Type B pancreatic cell (in vitro differentiated cells): ENCODE measurements at places on chromosomes 2 and 18. TPM values are rescaled to one million over a fixed set of nuclear protein-coding genes. Genes with fewer than 3 reads are reported as not detected.

- peak; percentile 73 for DNase-seq
Observed at GRCh38 chr2:55923091-55923981, at the start of gene EFEMP1. EFEMP1 (minus strand) TSS chr2:55923782; CDS start chr2:55922440, 1,342 bp downstream.

DNA sequence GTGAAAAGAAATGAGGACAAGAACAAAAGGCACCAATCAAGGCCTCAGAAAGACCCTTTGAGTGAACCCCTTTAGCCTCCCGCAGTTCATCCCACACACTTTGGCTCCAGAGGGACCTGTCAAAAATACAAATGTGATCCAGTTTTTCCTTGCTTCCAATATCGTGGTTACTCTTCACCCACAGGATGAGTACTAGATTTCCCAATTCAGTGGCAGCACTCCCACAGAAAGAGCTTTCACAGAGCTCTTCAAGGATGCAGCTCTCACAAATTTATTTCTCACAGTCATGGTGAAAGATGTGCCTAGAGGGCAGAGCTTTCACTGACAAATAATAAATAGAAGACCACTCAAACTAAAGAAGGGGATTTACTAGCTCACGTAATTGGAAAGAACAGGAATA lies 3.0 kb upstream of the GFPT1 start:
- DNase-seq = no peak

GRCh38 chr2:3807853-3808252 lies 104.5 kb downstream of the DCDC2C start:
- no peak for DNase-seq

DNA sequence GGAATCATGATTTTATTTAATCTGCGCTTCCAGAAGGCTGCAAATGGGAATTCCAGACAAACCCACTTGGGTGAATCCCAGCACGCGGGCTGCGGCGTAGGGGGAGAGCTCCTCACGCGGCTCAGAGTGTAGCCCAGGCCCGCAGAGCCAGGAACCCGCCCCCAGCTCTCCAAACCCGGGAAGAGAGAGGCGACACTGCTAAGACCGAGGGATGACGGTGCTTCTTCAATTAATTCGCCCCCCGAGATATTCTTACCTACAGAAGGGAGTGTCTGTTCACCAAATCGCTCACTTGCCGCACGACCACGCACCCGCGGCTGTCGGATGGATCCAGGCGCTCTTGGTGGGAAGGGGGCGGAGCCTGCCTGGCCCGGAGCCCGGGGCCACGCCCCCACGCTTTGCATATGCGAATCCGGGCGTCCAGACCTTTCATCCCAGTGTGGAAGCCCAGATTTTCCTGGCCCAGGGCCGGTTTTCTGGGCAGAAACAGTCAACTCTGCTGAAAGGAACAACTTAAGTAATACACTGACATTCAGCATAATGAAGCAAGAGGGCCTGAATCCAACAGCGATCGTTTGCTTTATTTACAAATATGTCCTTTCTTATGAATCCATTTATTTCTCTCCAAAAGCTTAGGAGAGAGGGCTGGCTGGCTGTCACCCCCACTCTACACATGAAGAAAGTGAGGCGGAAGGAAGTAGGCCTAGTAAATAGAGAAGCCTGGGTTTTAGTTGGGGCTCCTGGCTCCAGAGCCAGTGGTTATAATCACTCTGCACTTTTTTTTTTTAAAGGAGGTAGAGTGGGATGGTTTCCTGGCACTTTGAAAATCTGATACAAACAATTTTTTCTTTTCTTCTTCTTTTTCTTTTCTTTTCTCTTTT lies at the start of gene SLC19A3:
Gene SLC19A3 (minus strand): TSS at position 342 of the 881 bp plus-strand sequence. CDS start 15,710 bp downstream, outside the sequence.
- DNase-seq = peak; percentile 77

DNA sequence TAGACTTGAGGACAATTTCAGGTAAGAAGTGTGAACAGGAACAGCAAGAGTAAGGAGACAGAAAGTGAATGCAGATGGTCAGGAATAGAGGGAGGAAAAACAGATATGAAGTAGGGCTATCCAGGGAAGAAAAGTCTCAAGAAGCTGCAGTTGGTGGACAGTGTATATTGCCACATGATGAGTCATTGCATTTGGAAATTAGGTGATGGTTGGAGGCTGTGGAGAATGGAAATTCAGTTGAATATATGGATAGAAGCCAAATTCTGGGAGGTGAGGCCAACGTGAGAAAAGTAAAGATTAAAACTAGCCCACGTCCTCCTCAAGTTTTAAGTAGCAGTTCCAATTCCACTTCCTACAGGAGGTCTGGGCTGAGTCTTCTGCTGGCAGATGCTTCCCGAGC lies 158.4 kb downstream of the UBE2E3 start:
- DNase-seq = no peak

DNA sequence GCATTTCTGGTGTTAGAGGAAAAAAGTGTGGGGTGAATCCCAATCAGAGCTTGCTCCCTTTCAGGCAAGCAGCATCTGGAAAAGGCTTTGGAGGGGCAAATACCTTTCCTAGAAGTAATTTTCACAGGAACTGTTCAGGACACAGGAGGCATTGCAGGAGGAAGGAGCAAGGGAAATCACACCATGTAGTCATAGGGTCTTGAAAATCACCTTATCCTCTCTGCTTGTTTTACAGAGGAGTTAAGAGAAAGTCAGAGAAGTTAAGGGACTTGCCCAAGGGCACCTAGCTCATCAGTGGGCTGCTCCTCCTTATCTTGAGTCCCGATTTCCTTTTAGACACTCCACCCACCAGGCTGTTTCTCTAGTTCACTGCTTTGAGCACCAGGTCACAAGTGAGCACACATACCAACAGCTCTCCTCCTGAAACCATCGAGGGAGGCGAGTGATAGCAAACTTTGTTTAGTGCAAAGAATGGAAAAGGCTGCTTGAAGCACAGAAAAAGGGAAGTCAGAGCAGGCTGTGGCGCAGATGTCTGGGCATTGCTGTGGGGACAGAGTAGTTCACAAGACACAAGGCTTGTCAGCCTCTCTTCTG lies 89.2 kb upstream of the CXCR4 start:
- no peak for DNase-seq

- DNase-seq = no peak
Observed at GRCh38 chr18:31497404-31497835, 557 bp upstream of the DSG2 start.

DNA sequence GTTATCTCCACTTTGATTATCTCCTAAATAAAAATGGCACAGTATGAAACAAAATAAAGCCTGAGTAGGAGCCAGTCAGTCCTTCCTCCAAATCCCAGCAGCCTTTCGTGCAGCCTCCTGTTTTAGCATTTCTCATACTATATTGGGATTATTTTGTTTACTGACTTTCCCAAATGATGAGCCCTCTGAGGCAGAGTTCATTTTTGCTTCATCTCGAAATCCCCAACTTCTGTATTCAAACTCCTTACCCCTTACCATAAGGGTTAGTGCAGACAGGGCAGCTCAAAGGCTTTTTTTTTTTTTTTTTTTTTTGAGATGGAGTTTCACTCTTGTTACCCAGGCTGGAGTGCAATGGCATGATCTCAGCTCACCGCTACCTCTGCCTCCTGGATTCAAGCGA lies 113.3 kb upstream of the FOSL2 start:
- DNase-seq = no peak

DNA sequence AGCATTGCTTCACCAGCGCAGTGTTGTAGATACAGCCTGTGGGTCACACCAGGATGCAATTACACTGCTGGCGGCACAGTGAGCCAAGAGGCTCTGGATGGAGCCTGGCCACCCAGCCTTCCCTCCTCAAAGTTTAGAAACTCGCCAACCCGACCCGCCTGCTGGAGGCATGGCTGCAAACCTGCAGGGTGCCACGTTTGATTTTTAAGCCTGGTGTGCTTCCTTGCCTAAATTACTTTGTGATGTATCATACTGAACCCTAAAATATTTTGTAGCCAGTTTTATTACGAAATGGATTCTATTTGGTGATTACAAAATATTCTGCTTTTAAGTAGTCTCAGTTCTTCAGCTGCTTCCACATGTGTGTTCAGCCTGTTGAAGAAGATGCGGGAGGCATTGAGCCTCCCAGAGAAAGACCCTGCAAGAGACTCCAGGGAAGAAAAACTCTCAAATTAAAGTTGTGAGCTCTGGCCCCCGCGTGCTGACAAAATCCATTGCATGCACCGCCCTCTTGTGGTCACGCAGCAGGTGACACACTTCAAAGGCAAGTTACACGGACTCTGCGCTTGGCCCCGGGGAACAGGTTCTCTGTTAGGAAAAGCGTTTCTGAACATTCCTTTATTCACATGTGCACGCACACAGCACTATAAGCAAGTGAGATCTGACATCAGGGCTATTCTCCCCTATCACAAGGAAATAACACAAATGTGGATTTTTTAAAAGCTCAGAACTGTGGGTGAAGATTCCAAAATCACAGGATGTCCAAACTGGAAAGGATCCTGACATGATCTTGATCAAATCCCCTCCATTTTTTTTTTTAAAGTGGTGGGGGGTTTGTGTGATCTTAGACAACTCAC lies 63.0 kb upstream of the TWIST2 start:
- no peak for DNase-seq

DNA sequence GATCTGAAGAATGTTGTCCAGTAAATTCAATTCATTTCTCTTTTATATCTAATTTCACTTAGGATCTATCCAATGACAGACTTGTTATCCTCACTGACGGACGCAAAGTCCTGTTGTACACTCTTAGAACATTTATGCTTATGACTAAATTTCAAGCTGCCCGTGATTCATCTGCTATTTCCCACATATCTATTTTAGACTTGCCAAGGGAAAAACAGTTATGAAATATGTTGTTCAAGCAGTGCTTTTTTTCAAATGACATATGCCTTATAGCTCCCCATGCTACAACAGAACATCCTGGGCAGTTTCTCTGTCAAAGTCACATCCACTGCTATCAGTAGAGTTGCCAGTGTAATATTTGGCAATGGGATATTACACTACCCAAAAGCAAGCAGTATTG lies 94.2 kb upstream of the CBLN2 start:
- DNase-seq = no peak

DNA sequence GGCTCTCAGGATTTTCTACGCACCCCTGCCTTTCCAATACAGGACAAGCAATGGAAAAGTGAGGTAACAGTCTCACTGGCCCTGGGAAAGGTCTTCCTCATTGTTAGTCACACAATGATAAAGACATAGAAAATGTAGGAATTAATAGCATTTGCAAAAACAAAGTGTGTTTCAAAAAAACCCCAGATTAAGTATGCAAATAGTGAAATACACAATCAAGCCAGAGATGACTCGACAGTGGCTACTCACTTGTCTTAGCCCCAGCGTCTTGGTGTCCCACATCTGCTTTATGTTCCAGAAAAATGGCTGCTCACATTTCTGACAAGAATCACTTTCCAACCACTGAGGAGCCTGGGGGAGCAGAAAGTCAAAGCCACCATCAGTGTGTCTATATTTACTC lies 47.0 kb upstream of the AP1S3 start:
- no peak for DNase-seq

DNA sequence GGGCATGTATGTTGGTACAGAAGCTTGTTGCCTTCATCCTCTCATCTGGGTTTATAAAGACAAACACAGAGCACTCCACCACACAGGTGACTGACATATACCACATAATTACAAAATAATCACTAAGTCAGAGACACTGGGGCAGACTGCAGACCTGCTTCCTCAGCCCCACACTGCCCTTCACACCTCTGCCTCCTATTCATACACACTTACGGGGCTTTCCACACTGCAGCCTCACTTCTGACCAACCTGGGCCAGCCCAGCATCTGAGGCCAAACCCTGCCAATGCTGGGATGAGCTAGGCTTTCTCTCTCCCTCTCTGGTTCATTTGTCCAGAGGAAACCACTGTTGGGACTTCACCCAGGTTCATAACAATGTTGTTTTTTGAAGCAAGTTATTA lies 4.5 kb downstream of the EMX1 start:
- DNase-seq = peak; percentile 20

GKN1 gene
- 0.36 and 1.7 TPM in 2 replicates for total RNA-seq

CCDC74A gene
- 19.9 and 26.0 TPM in 2 replicates for total RNA-seq

ZNG1B gene
- total RNA-seq = 32.8 and 41.7 TPM in 2 replicates
